ENCODE measurements at places on chromosomes 5 and 9. TPM values are rescaled to one million over a fixed set of nuclear protein-coding genes. Genes with fewer than 3 reads are reported as not detected.

HTR4 gene
- total RNA-seq: 0.18 TPM

ANKRD31 gene
- not detected for total RNA-seq

IL31RA gene
- 12.4 TPM for total RNA-seq

CDHR2 gene
- total RNA-seq: 0.36 TPM

RASEF gene
- total RNA-seq: 7.4 TPM

KLHL3 gene
- 0.80 TPM for total RNA-seq

DNA sequence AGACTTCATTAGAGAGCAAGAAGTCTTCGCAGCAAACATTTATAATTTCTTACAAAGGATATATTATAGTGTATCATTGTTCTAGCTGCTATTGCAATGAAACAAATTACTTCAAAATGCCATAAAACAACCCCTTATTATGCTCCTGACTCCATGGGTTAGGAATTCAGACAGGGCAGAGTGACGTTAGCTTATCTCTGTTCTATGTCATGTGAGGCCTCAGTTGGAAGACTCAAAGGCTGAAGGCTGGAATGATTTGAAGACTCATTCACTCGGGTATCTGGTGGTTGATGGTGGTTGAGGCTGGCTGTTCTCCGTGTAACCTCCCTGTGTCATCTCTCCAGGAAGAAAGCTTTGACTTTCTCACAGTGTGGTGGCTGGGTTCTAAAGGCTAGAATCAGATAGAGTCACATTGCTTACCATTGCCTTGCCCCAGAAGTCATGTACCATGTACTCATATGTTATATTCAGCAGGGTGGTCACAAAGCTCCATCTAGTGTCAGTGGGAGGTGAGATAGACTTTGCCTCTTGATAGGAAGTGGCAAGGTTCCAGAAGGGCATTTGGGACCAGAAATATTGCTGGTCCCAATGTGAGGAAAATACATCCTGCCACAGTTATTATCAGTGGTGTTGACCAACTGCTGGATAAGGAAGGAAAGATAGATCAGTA lies 226.9 kb downstream of the TMEM38B start:
- DNase-seq: no peak

GRCh38 chr9:2013743-2014475 lies 1.2 kb upstream of the SMARCA2 start:
- DNase-seq: no peak

DNA sequence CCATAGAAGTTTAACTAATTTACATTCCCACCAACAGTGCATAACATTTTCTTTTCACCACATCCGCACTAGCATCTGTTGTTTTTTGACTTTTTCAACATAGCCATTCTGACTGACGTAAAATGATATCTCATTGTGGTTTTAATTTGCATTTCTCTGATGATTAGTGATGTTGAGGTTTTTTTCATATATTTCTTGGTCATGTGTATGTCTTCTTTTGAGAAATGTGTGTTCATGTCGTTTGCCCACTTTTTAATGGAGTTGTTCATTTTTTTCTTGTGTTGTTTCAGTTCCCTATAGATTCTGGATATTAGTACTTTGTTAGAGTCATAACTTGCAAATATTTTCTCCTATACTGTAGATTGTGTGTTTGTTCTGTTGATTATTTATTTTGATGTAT lies 163.4 kb downstream of the FER start:
- DNase-seq: no peak

GRCh38 chr5:31208043-31208442 lies 14.6 kb downstream of the CDH6 start:
- DNase-seq: no peak

- no peak for DNase-seq
These were observed 94.4 kb downstream of the ANKRD33B start for GRCh38 chr5:10658265-10658664.

DNA sequence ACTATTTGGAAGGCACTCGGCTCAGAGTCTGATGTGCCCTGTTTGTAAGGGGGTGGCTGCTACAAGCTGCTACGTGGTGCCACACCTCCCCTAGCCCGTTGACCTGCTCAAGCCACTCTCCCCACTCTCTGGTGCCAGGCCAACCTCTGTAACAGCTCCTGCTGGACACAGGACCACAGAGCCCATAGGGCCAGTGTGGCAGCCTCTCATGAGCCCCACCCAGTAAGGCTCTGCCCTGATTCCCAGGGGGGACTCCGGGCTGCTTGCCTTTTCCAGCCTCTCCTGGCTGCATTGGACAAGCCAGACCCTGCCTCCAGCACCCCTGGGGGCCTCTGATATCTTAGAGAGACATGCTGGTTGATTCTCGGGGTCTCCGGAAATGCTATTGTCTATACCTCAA lies 53.3 kb upstream of the ANGPTL2 start:
- DNase-seq: no peak

GRCh38 chr9:274406-274805 lies 59.7 kb downstream of the DOCK8 start:
- no peak for DNase-seq

DNA sequence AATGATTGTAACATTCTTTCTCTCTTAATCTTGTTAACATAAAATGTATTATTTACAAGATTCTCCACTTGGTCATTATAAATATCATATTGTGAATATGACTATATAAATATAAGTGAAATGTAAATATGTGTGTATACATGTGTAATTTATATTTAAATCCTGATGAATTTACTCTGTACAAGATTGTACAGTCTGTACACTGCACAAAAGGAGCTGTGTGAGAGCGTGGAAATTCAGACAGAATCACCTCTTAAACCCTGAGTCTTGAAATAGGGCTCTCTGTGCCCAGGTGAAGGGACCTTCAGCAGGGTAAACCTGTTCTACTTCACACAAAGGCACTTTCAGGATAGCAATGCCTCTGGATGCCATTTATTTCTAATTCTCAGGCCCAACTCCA lies 456.0 kb downstream of the SEMA5A start:
- DNase-seq: no peak

DNA sequence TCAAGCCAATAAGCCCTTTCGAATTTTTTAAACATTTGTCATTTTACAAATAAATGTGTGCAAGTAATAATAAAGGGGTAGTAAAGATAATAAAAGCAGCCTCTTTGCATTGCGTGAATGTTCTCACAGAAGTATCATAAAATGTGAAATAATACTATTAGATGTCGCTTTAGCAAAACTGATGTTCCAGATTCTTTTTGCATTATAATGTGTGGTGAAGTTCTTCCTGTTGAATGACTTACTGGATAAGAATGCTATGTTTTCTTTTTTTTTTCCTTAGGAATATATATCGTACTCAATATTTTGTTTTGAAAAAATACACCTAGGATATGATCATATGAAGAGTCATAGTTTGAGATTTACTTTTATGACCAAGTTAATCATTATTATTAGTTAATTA lies 85.2 kb upstream of the CDH12 start:
- no peak for DNase-seq

DNA sequence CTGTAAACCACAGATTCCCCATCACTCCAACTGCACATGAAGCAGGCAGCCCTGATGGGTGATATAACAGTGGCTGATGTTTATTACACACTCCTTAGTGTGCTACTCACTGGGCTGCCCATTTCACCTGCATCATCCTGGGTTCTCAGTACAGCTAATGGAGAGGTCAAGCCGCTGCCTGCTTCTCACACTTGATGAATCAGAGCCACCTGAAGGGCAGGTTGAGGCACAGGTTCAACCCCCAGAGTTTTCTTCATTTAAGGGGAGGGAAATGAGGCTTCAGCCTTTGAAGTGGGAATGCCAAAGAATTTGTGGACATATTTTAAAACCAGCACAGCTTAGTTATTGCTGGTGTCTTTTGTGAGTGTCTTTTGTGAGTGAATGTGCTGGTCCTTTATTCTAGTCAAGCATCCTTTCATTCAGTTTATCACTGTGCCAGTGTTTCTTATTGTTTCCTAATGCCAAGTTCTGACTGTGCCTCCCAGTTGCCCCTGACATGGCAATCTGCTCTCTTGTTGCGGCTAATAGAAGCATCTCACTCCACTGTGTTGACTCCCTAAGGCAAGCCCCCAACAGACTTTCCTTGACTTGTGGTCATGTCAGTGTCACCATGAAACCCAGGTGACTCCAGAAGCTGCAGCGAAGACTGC lies 109.2 kb downstream of the FBXL7 start:
- DNase-seq: no peak

GRCh38 chr5:37495668-37496347 lies 116.7 kb downstream of the WDR70 start:
- DNase-seq: peak; percentile 52

- DNase-seq: no peak
These were observed 50.8 kb downstream of the SERINC5 start for GRCh38 chr5:80204808-80205614.

Measured in Daoy (cell line).